Cortex of kidney (tissue), 1 donor: ENCODE measurements at places on chromosomes 1 and 21.

- DNase-seq: no peak
These were observed 49.6 kb downstream of the INTS7 start for GRCh38 chr1:211985556-211986264.

DNA sequence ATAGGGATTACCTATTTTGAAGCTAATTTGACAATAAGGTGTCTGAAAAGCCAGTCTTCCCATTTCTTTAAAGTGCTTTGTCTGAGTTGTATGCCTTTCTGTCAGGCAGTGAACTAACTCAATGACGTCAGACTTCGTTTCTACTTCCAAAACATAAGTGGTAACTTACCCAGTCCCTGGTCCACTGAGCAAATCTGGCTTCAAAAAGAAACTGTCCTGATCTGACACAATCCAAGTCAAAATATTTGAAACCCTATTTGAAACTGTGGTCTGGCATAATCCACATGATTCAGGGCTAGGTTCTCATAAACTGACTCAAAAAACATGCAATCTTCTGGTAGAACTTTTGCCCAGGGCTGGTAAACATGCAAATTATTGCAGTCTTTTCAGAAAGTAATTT, 34.0 kb downstream of the DIRAS3 start:
- DNase-seq: no peak

DNA sequence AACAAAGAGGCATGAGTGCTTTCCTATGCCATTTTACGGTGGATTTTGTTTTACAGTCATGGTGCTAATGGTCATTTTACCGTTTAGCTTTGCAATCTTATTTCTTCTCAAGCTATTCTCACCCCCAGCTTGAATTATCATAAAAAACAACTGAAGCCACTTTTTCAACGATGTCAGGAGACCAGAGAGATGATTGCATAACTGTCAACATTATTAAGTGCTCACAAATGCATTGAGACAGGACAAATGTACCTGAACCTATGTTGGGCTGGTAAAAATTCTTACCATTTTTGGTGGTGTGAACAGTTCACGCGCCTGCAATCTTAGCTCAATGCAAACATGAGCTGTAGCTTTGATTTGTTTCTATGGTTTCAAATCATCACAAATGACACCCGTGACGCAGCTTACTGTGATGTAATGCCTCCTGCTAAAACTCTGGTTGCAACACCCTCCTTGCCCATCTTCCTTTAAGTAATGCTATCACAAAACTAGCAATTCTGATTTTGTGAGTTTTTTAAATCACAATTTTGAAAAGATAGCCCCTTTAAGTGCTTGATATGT, 104.4 kb downstream of the UCHL5 start:
- DNase-seq: no peak

DNA sequence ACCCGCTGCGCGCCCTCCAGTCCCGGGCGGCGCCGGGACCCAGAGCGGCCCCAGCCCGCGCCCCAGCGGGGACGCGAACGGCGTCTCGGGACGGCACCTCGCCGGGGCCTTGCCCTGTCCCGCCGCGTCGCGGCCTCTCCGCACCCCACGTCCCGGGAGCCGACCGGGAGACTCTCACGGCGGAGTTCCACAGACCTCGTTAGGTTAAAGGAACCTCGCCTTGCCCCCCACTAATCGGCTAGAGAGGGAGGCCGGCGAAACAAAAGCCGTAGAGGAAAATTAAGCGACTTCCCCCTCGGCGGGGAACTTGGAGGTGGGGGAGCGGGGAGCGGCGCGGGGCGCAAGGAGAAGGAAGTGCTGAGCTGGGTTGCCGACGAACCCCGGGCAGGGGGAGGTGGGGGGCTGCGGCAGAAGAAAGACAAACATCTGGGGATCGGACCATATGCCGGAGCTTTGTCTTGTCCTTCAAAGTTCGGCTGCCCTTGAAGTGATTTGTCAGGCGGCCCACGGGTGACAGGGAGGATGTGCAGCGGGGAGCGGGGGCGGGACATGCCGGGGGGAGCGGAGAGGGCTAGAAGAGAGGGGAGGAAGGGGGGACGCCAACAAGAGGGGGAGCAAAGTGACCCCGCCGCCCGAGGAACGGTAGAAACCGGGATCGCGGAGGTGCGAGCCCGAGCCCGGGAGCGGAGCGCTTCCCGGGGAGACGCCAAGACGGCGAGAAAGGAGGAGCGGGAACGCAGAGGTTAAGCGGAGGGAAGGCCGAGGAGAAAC, 120.0 kb upstream of the RRP15 start:
- no peak for DNase-seq

DNA sequence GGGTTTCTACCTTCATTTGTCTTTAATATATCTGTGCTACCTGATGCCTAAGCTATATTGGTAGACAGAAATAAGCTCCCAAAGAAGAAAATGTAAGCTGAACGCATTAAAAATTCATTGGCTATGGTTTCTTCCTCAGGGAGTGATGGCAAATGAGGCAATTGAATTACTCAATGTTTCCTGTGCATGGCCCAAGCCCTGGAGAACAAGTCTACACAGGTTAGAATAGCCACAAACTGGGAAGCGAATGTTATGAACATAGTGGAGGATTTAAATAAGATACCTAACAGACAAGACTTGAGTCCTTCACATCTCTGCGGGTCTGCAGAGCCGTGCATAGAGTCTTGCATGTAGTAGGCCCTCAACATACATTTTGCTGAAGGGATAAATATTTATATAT, 350.3 kb downstream of the RWDD3 start:
- DNase-seq: no peak

DNA sequence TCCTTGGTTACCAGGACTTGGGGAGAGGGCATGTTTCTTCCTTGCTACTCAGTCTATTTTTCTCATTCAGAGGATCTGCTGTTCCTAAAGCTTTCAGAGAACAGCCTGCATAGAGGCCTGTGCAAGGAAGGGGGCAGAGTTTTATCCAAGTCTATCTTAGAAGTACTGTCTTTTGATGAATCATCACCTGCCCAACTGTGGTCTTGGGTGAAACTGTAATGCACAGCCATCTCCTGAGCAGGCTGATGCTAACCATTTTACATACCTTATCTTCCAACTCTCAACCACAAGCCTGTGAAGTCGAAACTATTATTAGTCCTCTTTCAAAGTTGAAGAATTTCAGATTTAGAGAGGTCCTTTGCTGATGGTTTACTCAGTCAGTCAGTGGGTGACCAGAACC, 368.0 kb downstream of the HHAT start:
- DNase-seq: no peak

GRCh38 chr1:31760471-31761470, 3.4 kb downstream of the ADGRB2 start:
- no peak for DNase-seq

- no peak for DNase-seq
These were observed 393.9 kb downstream of the PLPP3 start for GRCh38 chr1:56185493-56185892.

DNA sequence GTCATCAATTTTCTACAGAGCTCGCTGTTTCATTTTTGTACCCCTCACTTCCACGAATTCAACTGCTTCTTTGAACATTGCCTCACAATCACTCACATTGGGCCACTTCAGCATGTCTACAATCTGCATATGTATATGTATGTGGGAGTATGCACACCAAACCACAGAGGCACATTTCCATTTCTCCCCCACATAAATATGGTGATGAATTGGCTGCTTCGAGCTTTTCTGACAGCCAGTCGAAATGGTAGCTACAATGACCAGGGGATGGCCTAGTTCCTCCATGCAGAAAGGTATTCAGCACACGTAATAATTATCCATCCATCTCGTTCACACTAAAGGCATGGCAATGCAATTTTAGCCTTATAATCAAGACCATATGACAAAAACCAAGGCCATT, 229.6 kb upstream of the ESRRG start:
- DNase-seq: no peak

- no peak for DNase-seq
These were observed 62.6 kb upstream of the ACOT11 start for GRCh38 chr1:54485416-54485815.

GRCh38 chr1:15248216-15248615, 1.2 kb downstream of the FHAD1 start:
- DNase-seq: no peak

GRCh38 chr1:33503506-33503905, 31.1 kb downstream of the ZSCAN20 start:
- no peak for DNase-seq
